Suppressor macrophage (primary cell): ENCODE measurements at places on chromosomes 1 and 21.

GRCh38 chr1:163273766-163274441 lies 47.9 kb upstream of the NUF2 start:
- DNase-seq = no peak

- no peak for DNase-seq
These were observed 39.9 kb upstream of the TP53BP2 start for GRCh38 chr1:223885614-223886013.

DNA sequence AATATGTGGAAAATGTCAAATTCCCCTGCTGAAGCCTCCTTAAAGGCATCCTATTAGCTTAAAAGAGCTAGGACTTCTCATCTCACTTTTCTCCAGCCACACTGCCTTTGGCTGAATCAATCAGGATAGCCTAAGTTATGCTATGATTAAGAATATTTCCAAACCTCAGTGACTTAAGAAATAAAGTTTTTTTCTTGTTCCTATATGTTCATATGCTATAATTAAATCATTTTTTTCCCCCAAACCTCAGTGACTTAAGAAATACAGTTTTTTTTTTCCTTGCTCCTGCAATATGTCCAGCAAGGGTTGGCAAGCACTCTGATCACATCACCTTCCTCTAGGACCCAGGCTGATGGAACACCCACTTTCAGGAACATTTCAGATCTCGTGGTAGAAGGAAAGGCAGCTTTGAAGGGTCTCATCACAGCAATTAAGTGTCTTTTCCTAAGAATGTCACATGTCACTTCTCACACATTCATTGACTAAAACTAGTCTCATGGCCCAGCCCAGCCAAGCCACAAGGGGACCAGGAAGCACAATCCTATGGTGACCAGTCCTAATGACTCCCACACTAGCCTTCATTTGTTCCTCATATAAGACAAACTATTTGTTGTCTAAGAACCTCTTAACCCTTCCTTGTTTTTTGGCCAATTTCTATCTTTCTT lies 6.3 kb upstream of the JUN start:
- DNase-seq = peak; percentile 85

GRCh38 chr1:170790175-170790574 lies 126.2 kb downstream of the PRRX1 start:
- DNase-seq = no peak
